ENCODE measurements at places on chromosomes 6 and 20. TPM values are rescaled to one million over a fixed set of nuclear protein-coding genes. Genes with fewer than 3 reads are reported as not detected.

DNA sequence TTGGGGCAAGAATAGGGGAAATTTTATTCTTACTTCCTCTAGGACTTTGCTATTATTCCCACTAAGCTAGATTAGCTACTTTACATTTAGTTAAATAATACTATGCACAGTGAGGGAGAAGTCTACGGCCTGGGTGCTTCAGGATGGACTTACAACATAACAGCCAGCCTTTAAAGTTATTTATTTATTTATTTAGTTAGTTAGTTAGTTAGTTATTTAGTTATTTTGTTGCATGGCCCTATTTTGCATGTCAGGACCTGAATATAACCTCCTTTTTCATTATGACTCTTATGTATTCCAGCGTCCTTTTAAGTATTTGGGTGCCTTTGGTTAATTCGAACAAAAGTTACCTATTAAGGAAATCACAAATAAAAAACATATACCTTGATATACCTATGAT lies 238.7 kb downstream of the EYS start:
- no peaks in the 10 kb centered on the region for H3K36me3 ChIP-seq
- no peak overlapping the region for H3K27ac ChIP-seq
- no peak overlapping the region for H3K4me3 ChIP-seq
- no peaks in the 10 kb centered on the region for H3K27me3 ChIP-seq
- no peak for DNase-seq

DNA sequence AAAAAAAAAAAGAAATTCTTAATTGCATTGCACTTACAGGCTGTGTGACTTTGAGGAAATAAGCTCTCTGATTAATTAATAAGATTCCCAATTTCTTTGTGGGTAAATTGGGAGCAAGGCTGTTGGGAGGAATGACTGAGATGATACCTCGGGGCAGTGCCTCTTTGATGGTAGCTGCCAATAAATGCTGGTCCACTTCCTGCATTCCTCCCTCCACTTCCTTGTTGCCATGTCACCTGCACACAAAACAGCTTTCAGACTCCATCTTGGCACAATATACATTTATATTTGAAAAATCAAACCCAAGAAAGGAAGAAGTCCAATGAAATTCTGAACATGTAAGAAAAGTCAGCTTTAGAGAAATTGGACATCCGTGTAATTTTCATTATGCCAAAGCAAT lies 45.1 kb downstream of the MTHFD1L start:
- no peak overlapping the region for H3K27ac ChIP-seq
- no peak for DNase-seq
- peaks cover 26% of the 10 kb centered on the region for H3K36me3 ChIP-seq

The HIVEP2 gene
- total RNA-seq, result 45.8 TPM

DNA sequence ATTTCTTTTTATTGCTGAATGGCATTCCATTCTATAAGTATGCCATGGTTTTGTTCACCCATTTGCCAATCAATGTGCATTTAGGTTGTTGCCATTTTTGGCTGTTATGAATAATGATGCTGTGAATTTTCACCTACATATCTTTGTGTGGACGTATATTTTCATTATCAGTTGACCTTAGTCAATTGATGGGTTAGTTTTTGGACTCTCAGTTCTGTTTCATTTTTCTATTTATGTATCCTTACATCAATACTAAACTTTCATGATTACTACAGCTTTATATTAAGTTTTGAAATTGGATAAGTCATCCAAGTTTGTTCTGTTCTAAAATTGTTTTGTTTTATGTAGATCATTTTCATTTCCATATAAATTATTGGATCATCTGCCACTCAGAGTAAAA lies 261.9 kb upstream of the CNR1 start:
- H3K4me1 ChIP-seq, result no peaks in the 10 kb centered on the region
- no peak overlapping the region for H3K4me3 ChIP-seq
- peaks cover 6% of the 10 kb centered on the region for H3K27me3 ChIP-seq
- no peak for DNase-seq

- H3K27me3 ChIP-seq, result peaks cover 10% of the 10 kb centered on the region
- H3K36me3 ChIP-seq, result no peaks in the 10 kb centered on the region
- no peak overlapping the region for H3K27ac ChIP-seq
These were observed 57.5 kb upstream of the NFATC2 start for GRCh38 chr20:51600016-51600420.

The UBE2C gene
- 153 TPM for total RNA-seq

- no peaks in the 10 kb centered on the region for H3K36me3 ChIP-seq
- no peak for DNase-seq
- peaks cover 2% of the 10 kb centered on the region for H3K27me3 ChIP-seq
- H3K4me3 ChIP-seq, result no peak overlapping the region
- no peak overlapping the region for H3K27ac ChIP-seq
These were observed 3.6 kb downstream of the BTBD3 start for GRCh38 chr20:11921321-11921720.

The EBF4 gene
- total RNA-seq, result 0.99 TPM

The VPS52 gene
- total RNA-seq, result 72.3 TPM

GRCh38 chr6:104705095-104705707 lies 154.5 kb downstream of the HACE1 start:
- H3K4me1 ChIP-seq, result peaks cover 25% of the 10 kb centered on the region
- H3K27ac ChIP-seq, result peak overlapping the region; percentile 51
- peaks cover 16% of the 10 kb centered on the region for H3K36me3 ChIP-seq
- no peak for DNase-seq

- H3K27me3 ChIP-seq, result peaks cover 22% of the 10 kb centered on the region
- H3K27ac ChIP-seq, result no peak overlapping the region
- DNase-seq, result no peak
- no peak overlapping the region for H3K4me3 ChIP-seq
- H3K36me3 ChIP-seq, result no peaks in the 10 kb centered on the region
These were observed 35.0 kb upstream of the STK35 start for GRCh38 chr20:2066461-2067122.

The HLA-DQB1 gene
- 19.0 TPM for total RNA-seq

DNA sequence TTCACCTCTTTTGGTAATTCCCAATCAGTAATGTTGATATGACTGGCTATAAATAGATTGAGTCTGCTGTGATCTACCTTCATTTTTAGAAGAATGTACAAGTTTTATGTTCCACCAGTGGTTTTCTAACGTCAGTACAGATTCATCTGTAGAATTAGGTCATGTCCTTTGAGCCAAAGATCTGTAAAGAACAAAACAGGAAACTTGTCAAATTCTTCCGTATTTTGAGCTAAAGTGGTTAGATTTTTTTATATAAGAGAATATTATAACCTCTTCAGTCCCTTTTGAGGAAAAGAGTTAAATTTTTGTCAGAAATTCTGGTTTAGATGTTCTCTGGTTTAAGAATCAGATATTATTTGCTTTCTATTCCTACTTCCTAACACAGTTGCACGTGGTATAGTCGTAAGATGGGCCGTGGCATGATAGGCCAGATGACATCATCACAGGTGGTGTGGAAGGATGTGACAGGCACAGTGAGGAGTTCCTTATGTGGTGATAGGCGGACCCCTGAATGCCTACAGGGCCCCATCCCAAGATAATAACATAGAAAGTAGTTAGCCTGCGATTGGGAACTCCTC lies 62.3 kb downstream of the SNX9 start:
- DNase-seq, result peak; percentile 50
- H3K27me3 ChIP-seq, result no peaks in the 10 kb centered on the region

DNA sequence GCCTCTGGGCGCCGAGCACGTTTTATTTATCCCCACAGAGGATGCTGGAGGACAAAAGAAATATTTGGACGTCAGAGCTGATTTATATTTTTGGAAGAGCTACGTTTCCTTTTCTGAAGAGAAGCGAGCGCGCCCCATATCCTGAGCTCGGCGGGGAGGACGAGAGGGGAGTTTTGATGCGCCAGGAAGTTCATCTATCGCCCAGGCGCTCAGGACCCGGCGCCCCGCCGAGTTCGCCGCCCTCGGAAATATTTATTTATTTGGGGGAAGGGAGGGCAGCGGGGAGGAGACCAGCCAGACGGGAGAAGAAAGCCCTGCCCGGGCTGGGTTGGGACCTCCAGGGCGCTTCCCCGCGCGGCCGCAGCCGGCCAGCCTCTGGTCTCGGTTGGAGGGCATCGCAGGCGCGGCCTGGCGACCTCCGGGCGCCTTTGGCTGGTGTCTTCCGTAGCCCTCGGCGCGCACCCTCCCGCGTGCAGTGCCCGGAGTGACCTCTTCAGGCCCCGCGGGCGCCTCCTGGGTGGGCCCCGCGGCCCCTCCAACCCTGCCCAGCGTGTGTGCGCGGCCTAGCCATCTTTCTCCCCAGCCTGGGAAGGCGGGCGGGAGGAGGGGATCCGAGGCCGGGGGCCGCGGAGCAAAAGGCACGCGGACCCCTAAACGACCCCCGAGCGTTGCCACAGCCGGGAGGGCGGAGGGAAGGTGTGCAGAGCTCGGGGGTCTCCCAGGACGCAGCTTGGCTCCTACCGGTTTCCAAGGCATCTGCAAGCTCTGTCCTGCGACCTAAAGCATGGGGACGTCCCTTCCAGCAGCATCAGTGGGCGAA lies 5.4 kb upstream of the FOXF2 start:
- H3K4me1 ChIP-seq, result peaks cover 27% of the 10 kb centered on the region
- no peak overlapping the region for H3K4me3 ChIP-seq
- DNase-seq, result no peak
- H3K27ac ChIP-seq, result no peak overlapping the region
- no peaks in the 10 kb centered on the region for H3K36me3 ChIP-seq

The ASIP gene
- total RNA-seq, result not detected

- H3K27me3 ChIP-seq, result peaks cover 55% of the 10 kb centered on the region
- H3K36me3 ChIP-seq, result no peaks in the 10 kb centered on the region
- H3K4me3 ChIP-seq, result peak overlapping the region; percentile 81
- peaks cover 5% of the 10 kb centered on the region for H3K4me1 ChIP-seq
These were observed 23.0 kb upstream of the SLC22A7 start for GRCh38 chr6:43274916-43275597.

- no peak overlapping the region for H3K27ac ChIP-seq
- no peaks in the 10 kb centered on the region for H3K27me3 ChIP-seq
- no peak for DNase-seq
- no peak overlapping the region for H3K4me3 ChIP-seq
- no peaks in the 10 kb centered on the region for H3K4me1 ChIP-seq
These were observed 139.5 kb upstream of the TCF21 start for GRCh38 chr6:133749427-133749826.

- peak overlapping the region; percentile 8 for H3K27ac ChIP-seq
- no peak overlapping the region for H3K4me3 ChIP-seq
- H3K36me3 ChIP-seq, result peaks cover 7% of the 10 kb centered on the region
- H3K4me1 ChIP-seq, result peaks cover 25% of the 10 kb centered on the region
- no peaks in the 10 kb centered on the region for H3K27me3 ChIP-seq
- DNase-seq, result no peak
These were observed 84.4 kb downstream of the SLX4IP start for GRCh38 chr20:10519361-10520046.

The EDN1 gene
- total RNA-seq, result not detected

DNA sequence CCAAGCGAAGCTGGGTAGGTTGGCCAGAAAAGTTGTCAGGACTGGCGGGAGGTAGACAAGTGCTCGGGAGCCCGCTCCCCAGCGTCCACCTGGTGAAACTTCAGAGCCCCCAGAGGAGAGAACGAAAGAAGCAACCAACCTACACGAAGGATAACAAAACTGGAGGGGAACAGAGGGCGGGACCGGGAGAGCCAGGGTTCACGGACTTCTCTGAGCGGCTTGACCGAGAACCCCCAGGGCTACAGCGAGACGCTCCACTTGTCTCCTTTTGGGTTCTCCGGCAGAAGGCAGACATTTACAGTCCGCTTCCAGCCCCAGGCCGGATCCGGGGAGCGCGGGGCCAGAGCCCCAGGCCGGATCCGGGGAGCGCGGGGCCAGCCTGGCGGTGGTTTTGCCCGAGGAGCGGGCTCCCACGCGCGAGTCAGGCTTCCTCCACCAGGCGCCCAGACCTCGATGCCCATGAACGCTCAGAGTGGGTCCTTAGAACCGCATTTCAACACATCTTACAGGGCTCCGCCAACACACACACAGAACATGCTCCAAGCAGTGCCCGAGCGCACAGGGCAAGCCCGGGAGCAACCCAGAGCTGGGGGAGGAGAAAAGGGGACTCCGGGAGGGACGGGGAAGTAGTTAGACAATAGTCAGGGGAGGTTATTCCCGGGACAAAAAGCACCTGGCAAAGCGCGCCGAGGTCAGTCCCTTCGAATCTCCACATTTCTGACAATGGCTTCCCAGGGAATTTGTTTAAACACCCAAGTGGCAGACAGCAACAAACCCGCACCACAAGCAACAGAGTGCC lies 1.1 kb downstream of the PTPRK start:
- H3K27ac ChIP-seq, result peak overlapping the region; percentile 78
- peaks cover 14% of the 10 kb centered on the region for H3K4me1 ChIP-seq
- no peaks in the 10 kb centered on the region for H3K36me3 ChIP-seq
- peak overlapping the region; percentile 96 for H3K4me3 ChIP-seq
- DNase-seq, result peak; percentile 56
- H3K27me3 ChIP-seq, result peaks cover 46% of the 10 kb centered on the region

The SLC22A16 gene
- not detected for total RNA-seq

The EFCAB8 gene
- total RNA-seq, result 0.47 TPM

The KCNS1 gene
- total RNA-seq, result 0.08 TPM

The C6orf52 gene
- total RNA-seq, result 0.54 TPM

The OR11A1 gene
- not detected for total RNA-seq

The FAXC gene
- not detected for total RNA-seq

The MAS1 gene
- total RNA-seq, result not detected

The SYCP2L gene
- total RNA-seq, result 0.31 TPM

GRCh38 chr20:46954490-46955038 lies 59.9 kb downstream of the EYA2 start:
- H3K4me1 ChIP-seq, result no peaks in the 10 kb centered on the region
- no peak for DNase-seq
- H3K4me3 ChIP-seq, result no peak overlapping the region
- H3K36me3 ChIP-seq, result no peaks in the 10 kb centered on the region
- no peak overlapping the region for H3K27ac ChIP-seq

The CRISP2 gene
- total RNA-seq, result not detected

GRCh38 chr20:22523499-22524392 lies 60.6 kb downstream of the FOXA2 start:
- H3K36me3 ChIP-seq, result no peaks in the 10 kb centered on the region
- DNase-seq, result no peak
- H3K4me1 ChIP-seq, result no peaks in the 10 kb centered on the region
- H3K27ac ChIP-seq, result no peak overlapping the region

DNA sequence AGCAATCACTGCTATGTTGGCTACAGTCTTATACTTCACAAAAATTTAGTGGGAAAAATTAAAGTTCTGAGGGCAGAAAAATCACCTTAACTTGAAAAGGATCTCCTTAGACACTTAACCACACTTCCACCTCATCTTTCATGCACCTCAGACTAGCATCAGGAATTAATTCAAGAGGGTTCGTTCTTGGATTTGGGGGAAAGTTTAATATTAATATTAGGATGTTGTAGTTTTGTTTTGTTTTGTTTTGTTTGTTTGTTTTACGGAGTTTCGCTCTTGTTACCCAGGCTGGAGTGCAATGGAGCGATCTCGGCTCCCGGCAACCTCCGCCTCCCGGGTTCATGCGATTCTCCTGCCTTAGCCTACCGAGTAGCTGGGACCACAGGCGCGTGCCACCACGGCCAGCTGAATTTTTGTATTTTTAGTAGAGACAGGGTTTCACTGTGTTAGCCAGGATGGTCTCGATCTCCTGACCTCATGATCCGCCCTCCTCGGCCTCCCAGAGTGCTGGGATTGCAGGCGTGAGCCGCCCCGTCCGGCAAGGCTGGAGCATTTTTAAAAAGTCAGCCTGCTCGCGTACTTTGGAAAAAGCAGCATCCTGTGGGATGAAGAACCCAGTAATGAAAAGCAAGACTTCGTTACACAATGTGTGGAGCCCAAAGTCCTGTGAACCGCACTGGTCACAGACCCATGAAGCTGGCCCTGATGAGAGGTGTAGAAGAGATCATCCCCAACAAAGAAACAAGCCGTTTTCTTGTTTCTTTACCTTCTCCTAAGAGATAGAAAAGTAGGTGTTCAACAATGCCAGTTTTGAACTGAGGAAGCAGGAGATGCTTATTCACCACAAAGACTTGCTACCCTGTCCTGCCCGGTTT lies 194.9 kb downstream of the GPX5 start:
- no peaks in the 10 kb centered on the region for H3K4me1 ChIP-seq
- H3K27me3 ChIP-seq, result peaks cover 48% of the 10 kb centered on the region
- H3K27ac ChIP-seq, result no peak overlapping the region
- no peak for DNase-seq
- H3K36me3 ChIP-seq, result no peaks in the 10 kb centered on the region
